ENCODE measurements at places on chromosomes 3 and 15.
A peak's percentile ranks its signal among the peaks of the same experiment; 100 is the strongest.

DNA sequence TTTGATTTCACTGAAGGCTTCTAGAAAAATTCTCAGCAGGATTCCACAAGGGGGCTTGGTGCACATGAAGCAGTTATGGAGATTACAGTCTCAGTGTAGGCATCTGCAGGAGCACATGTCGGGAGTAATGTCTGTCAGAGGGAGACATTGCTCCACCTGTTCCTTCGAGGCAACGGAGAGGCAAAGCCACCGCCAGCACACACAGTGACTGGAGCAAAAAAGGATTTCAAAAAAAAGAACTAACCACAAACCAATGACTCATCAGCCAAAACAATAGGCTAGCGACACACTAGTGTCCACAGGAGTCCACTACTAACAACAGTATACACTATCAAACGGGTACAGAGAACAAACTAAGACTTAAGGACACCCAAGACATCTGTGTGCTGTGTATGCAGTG, 68.9 kb downstream of the NPTN start:
- DNase-seq = peak; percentile 41

GRCh38 chr3:42489937-42490227, 12.6 kb upstream of the VIPR1 start:
- no peak for DNase-seq

DNA sequence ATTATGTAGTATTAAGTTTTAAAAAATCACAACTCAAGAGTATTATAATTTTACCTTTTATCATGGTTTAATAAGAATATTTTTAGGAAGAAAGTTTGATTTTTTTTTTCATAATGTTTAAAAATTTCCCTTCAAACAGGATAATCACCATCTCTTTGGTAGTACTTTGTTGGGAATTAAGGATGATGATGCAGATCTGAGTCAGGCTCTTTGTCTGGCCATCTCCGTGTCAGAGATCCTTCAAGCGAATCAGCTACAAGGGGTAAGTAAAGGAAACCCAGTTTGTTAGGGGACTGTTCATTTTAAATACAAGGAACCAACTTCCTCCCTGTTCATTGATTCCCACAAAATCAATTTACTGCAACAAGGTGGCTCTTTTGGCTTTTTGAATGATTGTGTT, 36.8 kb upstream of the NIT2 start:
- peak; percentile 36 for DNase-seq

- no peak for DNase-seq
These were observed 220.3 kb downstream of the CACNA2D3 start for GRCh38 chr3:54342676-54343075.

- peak; percentile 84 for DNase-seq
These were observed 57.9 kb downstream of the RPL22L1 start for GRCh38 chr3:170811928-170812591.

GRCh38 chr3:151269631-151270030, 8.7 kb downstream of the P2RY14 start:
- no peak for DNase-seq

DNA sequence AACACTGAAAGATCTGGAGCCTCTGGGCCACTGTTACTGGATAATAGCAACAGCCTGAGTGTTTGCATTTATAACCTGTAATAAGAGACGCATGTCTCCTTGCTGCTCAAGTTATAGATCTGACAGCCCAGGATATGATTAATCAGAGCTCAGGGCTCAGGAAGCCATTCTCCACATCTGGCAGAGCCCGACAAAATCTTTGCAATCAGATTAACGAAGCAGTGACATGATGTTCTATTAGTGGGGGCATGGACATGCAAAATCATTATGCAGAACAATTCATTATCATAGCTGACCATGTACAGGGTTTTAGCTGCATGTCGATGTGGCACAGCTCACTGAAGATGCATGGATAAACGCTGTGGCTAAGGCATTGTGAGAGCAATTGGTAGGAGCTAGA, 730.3 kb downstream of the ZNF385D start:
- DNase-seq = peak; percentile 6

DNA sequence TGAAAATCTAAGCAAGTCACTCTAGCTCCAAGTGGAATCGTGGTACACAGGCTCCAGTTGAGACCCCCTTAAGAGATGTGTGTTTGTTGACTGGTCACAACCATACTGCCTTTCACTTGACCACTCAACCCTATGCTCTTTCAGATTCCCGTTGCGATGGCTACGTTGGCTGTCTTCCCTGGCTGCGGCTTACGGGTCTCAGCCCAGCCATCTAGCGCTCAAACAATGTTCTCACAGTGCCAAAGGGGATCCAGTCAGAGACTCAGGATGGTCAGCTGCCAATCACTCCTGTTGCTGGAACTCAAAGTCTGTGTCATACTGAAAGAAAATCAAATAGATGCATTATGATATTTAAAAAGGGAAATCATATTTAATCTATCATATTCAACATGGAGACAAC, 237.6 kb downstream of the ITPR1 start:
- DNase-seq = no peak

GRCh38 chr3:84881288-84881687, 77.5 kb upstream of the CADM2 start:
- no peak for DNase-seq

GRCh38 chr3:143538577-143538981, 309.7 kb downstream of the SLC9A9 start:
- peak; percentile 83 for DNase-seq

DNA sequence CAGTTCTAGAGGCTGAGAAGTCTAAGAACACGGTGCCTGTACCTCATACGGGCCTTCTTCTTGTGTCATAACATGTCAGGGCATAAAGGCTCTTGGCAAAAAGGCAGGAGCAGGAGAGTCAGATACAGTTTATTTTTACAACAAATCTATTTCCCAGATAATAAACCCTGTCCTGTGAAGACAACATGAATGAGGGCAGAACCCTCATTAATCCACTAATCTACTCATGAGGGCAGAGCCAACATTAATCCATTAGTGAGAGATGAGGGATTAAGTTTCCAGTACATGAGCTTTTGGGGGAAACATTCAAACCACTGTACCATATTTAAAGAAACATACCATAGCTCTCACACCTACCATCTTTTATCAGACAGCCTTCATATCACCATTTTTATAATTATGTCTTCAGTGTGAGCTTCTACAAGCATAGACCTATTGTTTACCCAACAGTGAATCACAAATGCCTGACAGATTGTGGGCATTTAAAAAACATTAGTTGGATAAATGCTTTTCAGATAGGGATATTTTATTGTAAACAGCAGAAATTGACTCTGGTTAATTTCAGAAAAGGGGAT, 645.8 kb downstream of the GRM7 start:
- DNase-seq = no peak

Measured in fibroblast of upper back skin (primary cell).